IPS DF 19.7 (cell line): ENCODE measurements at places on chromosomes 16 and 17.

GRCh38 chr17:36036235-36036634 lies 18.5 kb upstream of the CCL23 start:
- DNase-seq, result no peak

- DNase-seq, result no peak
Observed at GRCh38 chr16:4338125-4338582, 13.0 kb downstream of the PAM16 start.

DNA sequence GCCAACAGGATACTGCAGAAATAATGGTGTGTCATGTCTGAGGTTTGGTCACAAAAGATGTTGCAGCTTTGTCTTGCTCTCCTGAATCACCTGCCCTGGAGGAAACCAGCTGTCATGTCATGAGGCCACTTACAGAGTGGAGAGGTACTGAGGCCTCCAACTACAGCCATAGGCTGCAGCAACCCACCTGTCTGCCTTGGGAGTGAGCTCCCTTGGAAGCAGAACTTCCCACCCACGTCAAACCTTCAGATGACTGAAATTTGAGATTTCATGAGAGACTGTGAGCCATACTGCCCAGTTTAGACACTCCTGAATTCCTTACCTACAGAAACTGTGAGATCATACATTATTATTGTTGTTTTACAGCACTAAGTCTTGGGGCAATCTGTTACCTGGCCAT lies 475.9 kb downstream of the HS3ST3B1 start:
- no peak for DNase-seq

DNA sequence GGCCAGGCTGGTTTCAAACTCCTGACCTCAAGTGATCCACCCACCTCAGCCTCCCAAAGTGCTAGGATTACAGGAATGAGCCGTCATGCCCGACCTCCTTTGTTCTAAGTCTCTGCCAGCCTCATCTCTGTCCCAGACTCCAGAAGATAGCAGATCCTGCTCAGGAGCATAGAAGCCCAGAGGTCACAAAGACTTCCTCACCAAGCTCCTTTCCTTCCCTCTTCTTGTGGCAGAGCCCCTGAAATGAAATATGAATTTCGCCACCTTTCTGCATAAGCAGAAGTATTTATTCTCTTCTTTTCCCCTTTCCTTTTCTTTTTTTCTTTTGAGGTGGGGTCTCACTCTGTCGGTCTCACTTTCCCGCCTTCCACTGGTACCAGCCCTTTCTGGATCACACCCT lies 11.5 kb upstream of the PIPOX start:
- no peak for DNase-seq

- DNase-seq, result no peak
Observed at GRCh38 chr17:82345151-82345976, 11.8 kb upstream of the SECTM1 start.
